Cortex of kidney (tissue), 1 donor: ENCODE measurements at places on chromosomes 4 and X.

GRCh38 chr4:53960843-53961242 lies 103.6 kb downstream of the CHIC2 start:
- DNase-seq, result no peak

GRCh38 chrX:47228550-47229270 lies 4.1 kb upstream of the USP11 start:
- DNase-seq, result no peak

- no peak for DNase-seq
Observed at GRCh38 chrX:150421816-150422215, 58.7 kb downstream of the MAMLD1 start.

- DNase-seq, result no peak
Observed at GRCh38 chr4:53015681-53016080, 153.6 kb downstream of the RASL11B start.

DNA sequence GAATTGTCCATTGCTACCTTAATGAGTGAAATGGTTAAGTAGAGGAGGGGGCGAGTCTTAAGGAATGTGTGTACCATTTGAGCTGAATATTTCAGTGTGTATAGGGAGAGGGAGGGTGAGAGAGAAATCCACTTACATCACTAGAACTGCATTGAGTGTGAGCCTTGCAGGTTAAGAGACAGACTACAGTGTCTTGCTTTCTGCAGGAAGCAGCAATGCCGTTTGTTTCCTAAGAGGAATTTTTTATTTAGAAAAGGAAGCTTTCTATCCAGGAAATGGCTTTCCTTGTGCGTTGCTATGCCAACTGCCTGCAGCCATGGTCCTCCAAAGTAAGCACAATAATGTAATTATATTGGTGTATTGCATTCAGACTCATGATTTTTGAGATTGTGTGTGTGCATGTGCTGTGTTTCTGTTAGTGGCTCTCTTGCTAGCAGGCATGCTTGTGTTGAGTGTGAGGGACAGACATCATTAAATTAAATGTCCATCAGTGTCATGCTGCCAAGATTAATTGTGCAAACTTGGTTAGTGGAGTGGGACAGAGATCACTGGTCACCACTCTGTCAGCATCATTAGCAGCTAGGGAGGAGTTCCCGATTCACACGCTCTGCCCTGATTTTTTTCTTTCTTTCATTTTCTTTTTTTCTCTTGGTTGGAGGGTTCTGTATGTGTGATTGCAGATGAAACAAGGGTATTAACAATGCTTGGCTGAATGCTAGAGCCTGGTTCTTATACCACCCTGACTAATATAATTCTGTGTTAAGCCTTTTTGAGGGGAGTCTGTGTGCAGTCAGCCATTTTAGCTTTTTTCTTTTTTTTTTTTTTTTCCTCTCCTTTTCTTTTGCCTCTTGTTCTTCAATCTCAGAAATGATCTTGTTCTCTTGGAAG lies 164.3 kb downstream of the RAPGEF2 start:
- DNase-seq, result no peak

GRCh38 chrX:29090811-29091210 lies 503.6 kb downstream of the IL1RAPL1 start:
- no peak for DNase-seq

DNA sequence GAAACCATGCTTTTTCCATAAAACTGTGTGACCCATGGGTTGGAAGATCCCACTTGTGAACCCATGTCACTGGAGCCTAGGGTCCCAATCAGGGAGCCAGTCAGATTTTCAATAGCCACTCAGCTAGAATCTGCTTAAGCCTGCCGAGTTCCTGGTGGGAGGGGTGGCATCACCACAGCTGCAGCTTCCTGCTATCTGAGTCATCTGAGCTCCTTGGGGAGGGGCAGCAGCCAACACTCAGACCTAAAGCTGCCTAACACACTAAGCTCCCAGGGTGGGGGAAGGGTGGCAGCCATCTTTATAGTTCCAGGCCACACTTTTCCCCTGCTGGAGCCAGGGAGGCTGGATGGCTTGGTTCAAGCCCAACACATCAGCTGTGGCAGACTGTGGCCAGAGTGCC lies 350.1 kb downstream of the C4orf33 start:
- no peak for DNase-seq

DNA sequence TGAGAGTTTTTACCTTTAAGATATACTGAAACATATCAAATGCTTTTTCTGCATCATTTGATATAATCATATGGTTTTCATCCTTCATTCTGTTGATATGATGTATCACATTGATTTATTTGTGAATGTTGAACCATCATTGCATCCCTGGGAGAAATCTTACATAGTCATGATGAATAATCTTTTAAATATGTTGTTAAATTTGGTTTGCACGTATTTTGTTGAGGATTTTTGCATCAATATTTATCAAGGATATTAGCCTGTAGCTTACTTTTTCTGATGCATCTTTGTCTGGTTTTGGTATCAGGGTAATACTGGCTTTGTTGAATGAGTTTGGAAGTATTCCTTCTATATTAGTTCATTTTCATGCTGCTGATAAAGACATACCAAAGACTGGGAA lies 541.4 kb downstream of the TLL1 start:
- no peak for DNase-seq

DNA sequence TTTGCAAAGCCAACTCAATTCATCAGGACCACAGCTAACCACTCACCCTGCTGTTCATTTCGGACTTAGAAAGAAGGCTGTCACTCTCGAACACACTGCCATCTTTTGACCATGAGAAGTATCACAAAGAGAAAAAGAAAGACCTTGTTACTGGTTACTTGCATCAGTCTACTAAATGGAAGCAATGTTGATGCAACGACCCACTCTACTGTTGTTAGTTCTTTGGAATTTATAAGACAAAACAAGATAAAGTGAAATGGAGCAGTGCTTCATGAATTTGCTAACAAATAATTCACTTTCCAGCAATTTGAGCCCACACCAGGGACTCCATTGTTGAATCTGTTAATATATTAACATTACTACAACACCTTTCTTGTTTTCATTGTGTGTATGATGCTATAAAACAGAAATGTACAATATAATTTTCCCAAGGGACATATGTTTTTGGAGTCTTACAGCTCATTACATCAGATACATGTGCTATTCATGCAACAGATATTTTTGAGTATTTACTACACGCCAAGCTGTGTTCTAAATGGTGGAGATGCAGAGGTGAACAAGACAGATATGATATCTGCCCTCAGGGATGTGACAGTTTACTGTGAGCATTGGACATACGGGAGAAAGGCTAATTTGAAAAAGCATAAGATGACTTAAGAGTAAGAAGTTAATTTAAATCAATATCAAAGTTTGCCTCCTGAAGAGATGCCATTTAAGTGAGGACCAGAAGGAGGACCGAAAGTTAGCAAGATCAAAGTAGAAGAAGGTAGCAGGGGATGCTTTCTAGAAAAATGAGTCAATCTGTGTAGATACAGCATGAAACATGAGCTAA lies 87.2 kb downstream of the AREG start:
- DNase-seq, result no peak
